ENCODE measurements at places on chromosomes 6 and 20.

DNA sequence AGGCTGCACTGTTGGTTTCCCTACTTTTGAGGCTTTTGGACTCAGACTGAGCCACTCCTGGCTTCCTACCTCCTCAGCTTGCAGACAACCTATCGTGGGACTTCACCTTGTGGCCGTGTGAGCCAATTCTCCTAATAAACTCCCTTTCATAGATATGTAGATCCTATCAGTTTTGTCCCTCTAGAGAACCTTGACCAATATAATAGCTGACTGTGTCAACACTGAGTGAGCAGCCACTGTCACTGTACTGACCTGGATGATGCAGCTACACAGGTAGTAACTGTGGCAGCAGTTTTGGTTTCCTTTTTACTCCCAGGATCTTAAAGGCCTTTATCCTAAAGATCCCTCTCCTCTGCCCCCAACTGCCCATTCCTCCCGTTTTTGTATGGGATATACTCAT, 70.2 kb downstream of the SLC22A3 start:
- no peak for DNase-seq

DNA sequence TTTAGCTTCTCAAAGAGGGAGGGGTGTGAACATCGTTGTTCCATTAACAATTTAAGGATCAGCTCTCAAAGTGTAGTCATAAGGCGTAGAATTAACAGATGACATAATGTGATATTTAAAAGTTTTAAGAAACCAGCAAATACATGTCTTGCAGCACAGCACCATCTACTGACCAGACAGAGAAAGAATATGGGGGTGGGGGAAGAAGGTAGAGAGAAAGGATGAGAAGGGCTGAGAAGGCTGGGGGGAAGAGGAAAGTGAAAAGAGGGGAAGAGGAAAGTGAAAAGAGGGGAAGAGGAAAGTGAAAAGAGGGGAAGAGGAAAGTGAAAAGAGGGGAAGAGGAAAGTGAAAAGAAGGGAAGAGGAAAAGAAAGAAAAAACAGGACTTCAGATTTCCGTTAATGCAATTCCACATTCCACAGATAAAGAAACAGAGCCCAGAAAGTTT, 80.9 kb downstream of the HAO1 start:
- peak; percentile 3 for DNase-seq

- DNase-seq, result peak; percentile 51
These were observed 20.2 kb downstream of the MCUR1 start for GRCh38 chr6:13794184-13794583.

DNA sequence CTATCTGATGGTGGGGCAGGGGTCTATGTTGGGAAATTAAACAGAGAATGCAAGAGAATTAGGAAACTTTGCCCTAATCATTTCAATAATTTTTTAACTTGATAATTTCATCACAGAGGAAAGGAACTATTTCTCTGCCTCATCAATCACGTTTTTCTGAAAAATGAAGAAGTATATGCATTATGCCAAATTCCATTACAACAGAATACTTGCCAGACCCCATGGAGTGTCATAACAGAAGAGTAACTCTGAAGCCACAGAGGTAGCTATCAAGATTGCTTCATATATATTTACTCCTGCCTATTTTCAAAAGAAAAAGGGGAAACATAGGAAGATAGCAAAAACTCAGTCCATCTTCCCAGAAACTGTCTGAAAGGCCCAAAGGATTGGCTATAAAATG, 5.7 kb upstream of the USP49 start:
- DNase-seq, result no peak

GRCh38 chr6:77425216-77425615, 38.1 kb downstream of the HTR1B start:
- no peak for DNase-seq

DNA sequence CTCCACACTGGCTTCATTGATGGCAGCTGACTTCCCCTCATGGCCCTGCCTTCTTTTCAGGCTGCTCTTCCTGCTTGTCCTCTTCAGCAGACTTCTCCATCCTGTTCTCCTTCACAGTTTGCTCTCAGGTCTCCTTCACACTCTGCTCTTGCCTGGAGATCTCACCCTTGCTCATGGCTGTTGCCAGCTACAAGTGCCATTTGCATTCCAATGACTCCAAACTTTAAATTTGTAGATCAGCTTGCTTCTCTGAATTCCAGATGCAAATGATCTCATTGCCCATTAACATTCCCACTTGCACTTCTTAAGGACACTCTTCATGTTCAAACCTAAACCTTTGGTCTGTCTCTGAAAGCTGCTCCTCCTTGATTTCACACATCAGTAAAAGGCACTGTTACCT, 343.0 kb downstream of the QKI start:
- DNase-seq, result no peak

DNA sequence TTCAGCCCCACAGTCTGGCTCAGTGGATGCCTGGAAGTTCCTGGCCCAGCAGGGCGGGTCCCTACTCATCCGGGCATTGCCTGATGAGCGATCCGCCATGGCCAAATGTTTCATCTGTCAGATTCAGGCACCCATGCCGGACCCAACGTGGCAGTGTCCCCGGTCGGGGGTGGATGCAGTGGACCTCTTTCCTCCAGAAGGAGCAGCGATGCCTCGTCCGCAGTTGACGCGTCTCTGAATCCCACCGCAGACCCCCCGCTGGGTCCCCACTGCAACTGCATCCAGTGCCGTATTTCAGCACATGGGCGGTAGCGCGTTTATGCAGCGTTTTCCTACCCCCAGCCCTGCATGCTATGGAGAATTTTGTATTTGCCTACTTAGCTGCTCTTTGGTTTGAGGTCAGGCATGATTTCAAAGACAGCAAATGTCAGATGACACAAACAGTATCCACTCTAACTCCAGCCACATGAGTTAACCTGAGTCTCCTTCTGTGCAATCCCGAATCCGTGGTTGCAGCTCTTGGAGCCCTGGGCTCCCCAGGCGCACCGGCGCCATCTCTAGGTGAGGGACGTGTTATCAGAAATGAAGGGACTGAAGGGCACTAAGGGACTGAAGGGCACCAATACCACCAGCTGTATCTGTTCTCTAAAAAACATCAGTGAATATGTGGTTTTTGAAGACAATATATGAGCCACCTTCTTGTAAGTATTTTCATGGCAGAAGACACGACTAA, 72.6 kb upstream of the THBS2 start:
- peak; percentile 15 for DNase-seq

- peak; percentile 67 for DNase-seq
These were observed 2.2 kb downstream of the PRRC2A start for GRCh38 chr6:31622684-31623091.

- DNase-seq, result no peak
These were observed 2.8 kb upstream of the KCNQ2 start for GRCh38 chr20:63475209-63475608.

DNA sequence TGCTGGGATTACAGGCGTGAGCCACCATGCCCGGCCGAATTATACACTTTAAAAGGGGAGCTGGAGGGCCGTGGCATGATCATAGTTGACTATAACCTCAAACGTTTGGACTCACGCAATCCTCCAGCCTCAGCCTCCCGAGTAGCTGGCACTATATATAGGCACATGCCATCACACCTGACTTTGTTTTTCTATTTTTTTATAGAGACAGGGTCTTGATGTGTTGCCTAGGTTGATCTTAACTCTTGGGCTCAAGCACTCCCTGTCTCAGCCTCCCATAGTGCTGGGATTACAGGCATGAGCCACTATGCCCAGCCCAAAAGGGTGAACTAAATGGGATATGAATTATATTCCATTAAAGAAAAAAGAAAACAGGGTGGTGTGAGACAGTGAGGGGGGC, 7.8 kb downstream of the PTGIS start:
- no peak for DNase-seq

GRCh38 chr6:1695546-1696462, 86.1 kb downstream of the FOXC1 start:
- no peak for DNase-seq

GRCh38 chr6:16136091-16136490, 7.2 kb downstream of the MYLIP start:
- DNase-seq, result no peak

DNA sequence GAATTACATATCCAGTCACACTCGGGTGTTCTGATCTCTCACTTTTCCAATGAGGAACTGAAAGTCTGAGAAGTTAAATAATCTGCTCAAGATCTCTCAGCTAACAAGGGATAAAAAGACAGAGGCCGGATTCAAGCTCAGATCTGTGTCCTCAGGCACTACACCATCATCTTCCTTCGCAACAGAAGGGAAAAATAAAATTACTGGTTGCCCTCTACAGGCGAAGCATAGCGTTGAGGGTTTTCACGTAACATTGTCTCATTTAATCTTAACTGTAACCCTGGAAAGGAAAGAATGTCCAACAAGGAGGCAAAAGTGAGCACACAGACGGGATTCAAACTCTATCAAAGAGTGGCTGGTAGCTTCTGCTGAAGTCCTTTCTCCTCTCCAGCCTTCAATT, 67.8 kb upstream of the ANKEF1 start:
- DNase-seq, result peak; percentile 75

- DNase-seq, result peak; percentile 46
These were observed 1.7 kb upstream of the MYB start for GRCh38 chr6:135179372-135179771.

DNA sequence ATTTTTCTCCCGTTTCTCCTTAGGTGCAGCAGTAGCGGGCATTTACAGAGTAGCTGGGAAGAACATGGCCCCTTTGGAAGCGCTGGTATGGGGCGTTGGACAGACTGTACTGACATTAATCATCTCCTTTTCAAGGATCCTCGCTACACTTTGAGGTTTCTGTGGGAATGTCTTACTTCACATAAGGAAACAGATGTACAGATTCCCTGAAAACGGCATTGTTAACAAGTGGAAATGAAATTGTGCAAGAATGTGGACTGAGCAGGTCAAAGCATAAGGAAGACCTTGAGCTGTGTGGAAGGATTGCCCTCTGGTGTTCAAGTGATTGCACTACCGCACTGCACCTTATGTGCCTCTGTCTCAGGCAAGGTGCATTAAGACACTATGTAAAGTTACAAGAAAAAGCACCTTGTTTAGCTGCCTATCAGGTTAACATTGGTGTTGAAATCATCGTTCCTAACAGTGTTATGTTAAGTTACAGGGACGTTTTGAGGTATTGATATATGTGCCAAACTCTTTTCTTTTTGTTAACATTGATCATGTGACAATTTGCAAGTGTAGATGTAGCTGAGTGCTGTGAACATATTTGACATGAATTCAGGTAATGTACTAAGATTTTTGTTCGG, 38.0 kb downstream of the TMEM170B start:
- DNase-seq, result peak; percentile 90

- no peak for DNase-seq
These were observed 7.0 kb downstream of the CEP250 start for GRCh38 chr20:35462351-35462750.

DNA sequence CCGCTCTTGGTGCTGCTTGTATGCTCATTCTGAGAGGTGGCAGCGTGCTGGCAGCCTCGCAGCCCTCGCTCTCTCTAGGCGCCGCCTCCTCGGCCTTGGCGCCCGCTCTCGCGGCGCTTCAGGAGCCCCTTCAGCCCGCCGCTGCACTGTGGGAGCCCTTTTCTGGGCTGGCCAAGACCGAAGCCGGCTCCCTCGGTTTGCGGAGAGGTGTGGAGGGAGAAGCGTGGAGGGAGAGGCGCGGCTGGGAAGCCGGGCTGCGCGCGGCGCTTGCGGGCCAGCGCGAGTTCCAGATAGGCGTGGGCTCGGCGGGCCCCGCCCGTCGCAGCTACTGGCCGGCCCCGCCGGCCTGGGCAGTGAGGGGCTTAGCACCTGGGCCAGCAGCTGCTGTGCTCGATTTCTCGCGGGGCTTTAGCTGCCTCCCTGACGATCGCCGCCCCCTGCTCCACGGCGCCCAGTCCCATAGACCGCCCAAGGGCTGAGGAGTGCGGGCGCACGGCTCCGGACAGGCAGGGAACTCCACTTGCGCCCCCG, 19.5 kb upstream of the FAM8A1 start:
- DNase-seq, result no peak

DNA sequence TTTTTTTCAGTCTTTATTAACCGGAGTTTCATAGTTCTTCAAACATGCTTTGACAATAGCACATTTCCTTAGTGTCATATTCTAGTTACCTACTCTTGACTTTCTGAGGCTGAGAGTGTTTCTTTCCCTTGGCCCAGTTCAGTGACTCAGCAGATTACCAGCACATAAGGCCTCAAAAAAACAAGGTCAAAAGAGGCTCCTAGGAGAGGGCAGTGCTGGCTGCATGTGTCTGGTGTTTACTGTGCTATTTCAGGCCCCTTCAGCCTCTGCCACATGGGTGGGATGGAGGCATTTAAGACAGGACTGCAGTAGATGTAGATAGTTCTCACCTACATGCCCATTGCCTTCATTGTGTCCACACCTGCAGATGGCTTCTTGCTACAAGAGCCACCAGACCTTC, 198.2 kb upstream of the SSTR4 start:
- no peak for DNase-seq

- no peak for DNase-seq
These were observed 71.1 kb downstream of the ASCC3 start for GRCh38 chr6:100810015-100810414.

DNA sequence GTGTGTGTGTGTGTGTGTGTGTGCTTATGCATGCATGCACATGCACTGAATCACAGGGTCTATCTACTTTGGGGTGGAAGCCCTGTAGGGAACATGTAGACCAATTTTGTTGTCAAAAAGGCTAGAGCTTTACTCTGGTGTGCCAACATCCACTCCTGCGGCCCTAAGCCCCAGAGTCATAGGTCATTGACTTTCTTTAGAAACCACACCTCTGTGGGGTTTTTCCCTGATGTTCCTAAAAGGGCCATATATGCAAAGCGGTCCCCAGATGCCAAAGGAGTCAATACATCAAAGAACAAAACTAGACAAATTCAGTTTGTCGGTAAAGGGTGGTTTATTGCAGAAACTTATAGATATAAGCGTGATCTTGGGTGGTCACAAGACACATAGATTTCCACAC, 29.8 kb upstream of the SLC2A12 start:
- DNase-seq, result no peak

- no peak for DNase-seq
These were observed 69.5 kb downstream of the MRAP2 start for GRCh38 chr6:84103029-84103428.

GRCh38 chr20:19275630-19276071, 63.2 kb downstream of the SLC24A3 start:
- DNase-seq, result no peak

DNA sequence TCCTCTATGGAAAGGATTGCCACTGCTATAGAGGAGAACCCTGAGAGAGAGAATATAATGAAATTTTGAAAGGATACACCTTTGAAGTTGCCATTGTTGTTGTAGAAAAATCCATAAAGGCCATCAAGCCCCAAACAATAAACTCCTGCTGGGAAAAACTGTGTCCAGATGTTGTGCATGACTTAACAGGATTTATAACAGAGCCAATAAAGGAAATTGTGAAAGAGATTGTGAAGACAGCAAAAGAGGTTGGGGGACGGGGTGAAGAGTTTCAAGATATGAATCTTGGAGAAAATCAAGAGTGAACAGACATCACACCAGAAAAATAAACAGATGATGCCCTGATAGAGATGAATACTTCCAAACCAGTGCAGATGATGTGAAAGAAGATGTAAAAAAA, 396.4 kb downstream of the BCKDHB start:
- DNase-seq, result no peak

GRCh38 chr6:41648070-41648585, 9.9 kb downstream of the MDFI start:
- no peak for DNase-seq

GRCh38 chr6:1417718-1418117, 28.3 kb downstream of the FOXF2 start:
- no peak for DNase-seq

GRCh38 chr6:119676230-119676629, 326.7 kb upstream of the MAN1A1 start:
- DNase-seq, result no peak
